ENCODE measurements at places on chromosomes 12 and 14. TPM values are rescaled to one million over a fixed set of nuclear protein-coding genes. Genes with fewer than 3 reads are reported as not detected.

SLC17A8 gene
- not detected for total RNA-seq

DLGAP5 gene
- 56.8 TPM for total RNA-seq

CYP27B1 gene
- total RNA-seq = 0.53 TPM

LRRC10 gene
- not detected for total RNA-seq

All from mammary microvascular endothelial cell (primary cell).